Stimulated activated naive B cell treated with anti-CD40 and anti-IgM and Interleukin-4, amounts not matched to agents 10 μg/mL and 1 μg/mL and 100 μg/mL, for 72 hours (primary cell): ENCODE measurements at places on chromosomes 1 and 21.

- no peak for DNase-seq
Observed at GRCh38 chr1:237562242-237562823, 328.4 kb downstream of the ZP4 start.

DNA sequence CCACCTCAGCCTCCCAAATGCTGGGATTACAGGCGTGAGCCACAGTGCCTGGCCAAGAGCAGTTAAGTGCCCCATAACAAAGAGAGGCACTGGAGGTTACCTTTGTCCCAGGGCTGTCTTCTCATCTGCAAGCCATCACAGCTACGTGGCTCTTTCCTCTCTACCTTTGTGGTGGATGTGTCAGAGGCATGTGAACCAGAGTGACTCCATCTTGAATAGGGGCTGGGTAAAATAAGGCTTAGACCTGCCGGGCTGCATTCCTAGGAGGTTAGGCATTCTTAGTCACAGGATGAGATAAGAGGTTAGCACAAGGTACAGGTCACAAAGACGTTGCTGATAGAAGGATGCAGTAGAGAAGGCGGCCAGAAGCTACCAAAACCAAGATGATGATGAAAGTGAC lies 59.4 kb upstream of the POU2F1 start:
- no peak for DNase-seq

GRCh38 chr1:161492827-161493226 lies 12.4 kb upstream of the FCGR2A start:
- DNase-seq = no peak

DNA sequence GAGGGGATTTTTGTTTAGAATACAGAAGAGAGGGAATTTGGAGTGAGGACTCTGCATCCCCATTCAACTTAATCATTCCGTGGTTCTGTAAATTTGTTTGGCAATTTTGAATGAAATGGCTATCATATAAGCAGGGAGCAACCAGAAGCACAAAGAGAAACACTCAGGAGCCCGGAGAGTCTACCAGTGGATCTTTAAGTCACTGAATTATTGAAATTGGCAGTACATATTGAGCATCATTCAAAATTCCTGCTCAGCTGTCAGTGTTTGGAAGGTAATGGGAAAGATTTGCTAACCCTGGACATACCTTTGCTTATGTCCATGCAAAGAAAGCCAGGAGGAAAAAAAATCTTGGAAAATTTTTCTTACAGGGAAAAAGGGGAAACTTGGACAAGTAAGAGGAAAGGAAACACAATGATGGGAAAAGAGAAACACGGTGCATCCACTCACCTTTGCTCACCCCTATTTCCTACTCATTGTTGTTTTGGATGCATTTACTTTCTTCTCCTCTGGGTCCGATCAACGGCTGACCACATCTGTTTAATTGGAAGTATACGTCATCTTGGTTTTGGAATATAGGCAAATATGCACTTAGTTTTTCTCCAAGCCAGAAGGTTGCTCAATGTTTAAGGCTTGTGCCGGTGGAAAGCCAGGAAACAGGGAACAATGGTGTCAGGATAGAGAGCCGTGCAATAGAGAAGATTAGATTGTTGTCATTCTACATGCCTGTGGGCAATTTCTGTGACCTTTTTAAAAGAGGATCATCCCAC lies 243.0 kb upstream of the LYPLAL1 start:
- DNase-seq = no peak

- peak; percentile 36 for DNase-seq
Observed at GRCh38 chr1:227887697-227888403, 59.9 kb downstream of the WNT9A start.

- no peak for DNase-seq
Observed at GRCh38 chr1:204888294-204888693, 17.6 kb downstream of the NFASC start.

DNA sequence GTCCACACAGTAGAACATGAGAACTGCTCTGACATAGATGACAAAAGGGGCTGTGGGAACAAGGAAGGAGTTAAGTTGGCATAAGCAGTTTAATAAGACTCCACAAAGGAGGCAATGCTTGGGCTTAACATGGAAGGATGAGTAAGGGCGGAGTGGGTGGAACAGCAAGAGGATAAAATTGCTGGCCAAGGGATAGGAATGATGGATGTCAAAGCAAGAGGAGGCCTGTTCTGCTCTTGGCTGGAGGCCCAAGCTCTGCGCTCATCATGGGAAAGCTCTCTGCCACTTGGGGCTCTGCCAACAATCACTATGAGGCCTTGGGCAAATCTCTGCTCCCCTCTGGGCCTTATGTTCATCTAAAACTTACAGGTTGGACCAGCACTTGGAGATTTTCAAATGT lies 98.3 kb upstream of the CAMK1G start:
- DNase-seq = no peak

DNA sequence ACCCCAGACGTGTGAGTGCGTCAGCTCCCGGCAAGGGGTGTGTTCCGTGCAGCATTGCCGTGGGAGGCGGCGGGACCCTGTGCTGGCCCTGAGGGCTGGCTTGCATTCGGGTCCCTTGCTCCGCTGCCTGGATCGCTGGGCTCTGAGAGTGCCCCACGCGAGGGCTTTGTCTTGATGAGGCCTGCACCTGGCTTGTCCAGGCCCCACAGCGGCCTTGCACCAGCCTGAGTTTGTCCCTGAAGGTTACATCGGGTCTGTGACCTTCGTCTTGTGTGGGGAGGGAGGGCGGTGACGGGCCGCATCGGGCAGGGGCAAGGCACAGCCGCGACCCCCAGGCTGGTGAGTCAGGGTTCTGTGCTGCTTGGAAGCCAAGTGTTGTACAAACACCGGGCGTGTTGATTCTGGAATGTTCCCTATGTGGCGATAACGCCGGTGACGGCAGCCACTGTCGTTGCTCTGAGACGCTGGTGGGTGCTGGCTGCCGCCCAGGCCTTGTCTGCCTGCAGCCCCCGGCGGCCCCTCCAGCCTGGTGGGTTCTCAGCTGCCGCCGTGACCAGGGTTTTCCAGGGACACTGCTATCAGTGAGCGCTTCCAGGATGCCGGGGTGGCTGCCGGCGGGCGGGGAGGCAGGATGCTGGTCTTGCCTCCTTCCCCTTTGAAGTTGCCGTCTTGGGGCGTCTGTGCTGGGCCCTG lies 42.9 kb downstream of the SLX9 start:
- no peak for DNase-seq

GRCh38 chr1:6803357-6803756 lies 18.1 kb downstream of the CAMTA1 start:
- DNase-seq = no peak

DNA sequence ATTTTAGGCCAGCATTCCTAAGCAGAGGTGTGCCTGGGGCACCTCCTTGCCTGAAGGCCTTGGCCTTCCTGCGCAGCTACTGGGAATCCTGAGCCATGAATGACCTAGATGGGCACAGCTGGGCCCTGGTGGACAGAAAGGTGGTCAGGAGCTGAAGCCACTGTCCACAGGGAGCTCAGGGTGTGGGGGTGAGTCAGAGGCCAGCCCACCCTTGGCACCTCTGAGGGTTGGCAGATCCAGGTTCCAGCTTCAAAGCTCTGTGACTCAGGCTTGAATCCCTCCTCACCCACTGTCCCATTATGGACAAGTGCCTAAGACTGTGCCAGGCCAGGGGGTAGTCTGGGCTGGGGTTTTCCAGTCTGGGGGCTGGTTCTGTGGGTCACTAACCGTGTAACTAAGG lies 6.4 kb upstream of the EDN2 start:
- DNase-seq = no peak

DNA sequence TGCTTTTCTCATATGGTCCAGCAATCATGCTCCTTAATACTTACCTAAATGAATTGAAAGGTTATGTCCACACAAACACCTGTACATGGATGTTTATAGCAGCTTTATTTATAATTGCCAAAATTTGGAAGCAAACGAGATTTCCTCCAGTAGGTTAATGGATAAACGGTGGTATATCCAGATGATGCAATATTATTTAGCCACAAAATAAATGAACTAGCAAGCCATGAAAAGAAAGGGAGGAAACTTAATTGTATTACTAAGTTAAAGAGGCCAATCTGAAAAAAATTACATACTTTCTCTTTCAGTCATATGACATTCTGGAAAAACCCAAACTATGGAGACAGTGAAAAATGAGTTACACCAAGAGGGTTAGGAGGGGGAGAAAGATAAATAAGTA lies 76.3 kb upstream of the LRRC7 start:
- no peak for DNase-seq

GRCh38 chr1:24109166-24109483 lies 2.8 kb downstream of the MYOM3 start:
- no peak for DNase-seq
